ENCODE measurements at places on chromosomes 5 and 9.

DNA sequence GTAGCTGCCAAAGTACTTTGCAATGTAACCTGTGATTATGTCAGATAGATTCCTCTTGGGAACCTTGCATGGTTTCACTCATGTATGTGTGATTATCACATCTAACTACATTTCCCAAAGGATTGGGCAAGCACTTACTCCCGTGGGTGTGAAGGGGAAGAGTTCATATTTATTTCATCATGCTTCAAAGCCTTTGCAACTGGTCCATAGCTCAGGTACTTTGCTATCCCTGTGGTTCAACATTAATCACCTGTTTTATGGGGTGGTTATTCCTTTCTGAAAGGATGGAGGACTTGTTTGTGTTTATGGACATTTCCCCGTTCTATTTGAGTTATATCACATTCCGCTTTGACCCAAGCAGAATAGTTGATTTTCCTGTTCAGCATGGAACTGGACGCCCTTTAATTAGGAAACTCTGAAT, 13.6 kb upstream of the ERMP1 start:
- no peak for DNase-seq

- no peak for DNase-seq
Observed at GRCh38 chr5:178208540-178209227, 4.4 kb downstream of the HNRNPAB start.

DNA sequence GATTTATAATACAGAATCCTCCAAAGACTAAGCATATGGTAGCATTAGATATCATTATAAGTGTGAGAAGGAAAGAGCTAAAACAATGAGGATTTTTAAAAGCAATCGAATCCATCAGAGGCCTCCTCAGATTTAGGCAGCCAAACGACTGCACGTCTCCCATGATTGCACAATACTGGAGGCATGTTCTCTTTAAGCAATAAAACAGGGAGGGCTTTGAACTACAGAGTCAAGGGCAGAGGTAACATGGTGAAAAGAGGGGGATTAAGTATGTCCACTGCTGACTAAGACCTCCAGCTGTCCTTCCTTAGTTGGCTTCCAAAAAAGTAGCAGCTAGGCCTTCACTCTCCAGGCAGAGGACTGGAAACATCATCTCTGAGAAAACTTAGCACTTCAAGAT, 298.7 kb upstream of the RGMB start:
- no peak for DNase-seq

GRCh38 chr9:4923580-4924544, 61.2 kb upstream of the JAK2 start:
- no peak for DNase-seq

- DNase-seq, result no peak
Observed at GRCh38 chr5:132094393-132095076, 20.9 kb downstream of the CSF2 start.

GRCh38 chr9:7341571-7341970, 458.0 kb downstream of the DMAC1 start:
- no peak for DNase-seq

GRCh38 chr5:37776826-37777225, 63.0 kb downstream of the GDNF start:
- no peak for DNase-seq

DNA sequence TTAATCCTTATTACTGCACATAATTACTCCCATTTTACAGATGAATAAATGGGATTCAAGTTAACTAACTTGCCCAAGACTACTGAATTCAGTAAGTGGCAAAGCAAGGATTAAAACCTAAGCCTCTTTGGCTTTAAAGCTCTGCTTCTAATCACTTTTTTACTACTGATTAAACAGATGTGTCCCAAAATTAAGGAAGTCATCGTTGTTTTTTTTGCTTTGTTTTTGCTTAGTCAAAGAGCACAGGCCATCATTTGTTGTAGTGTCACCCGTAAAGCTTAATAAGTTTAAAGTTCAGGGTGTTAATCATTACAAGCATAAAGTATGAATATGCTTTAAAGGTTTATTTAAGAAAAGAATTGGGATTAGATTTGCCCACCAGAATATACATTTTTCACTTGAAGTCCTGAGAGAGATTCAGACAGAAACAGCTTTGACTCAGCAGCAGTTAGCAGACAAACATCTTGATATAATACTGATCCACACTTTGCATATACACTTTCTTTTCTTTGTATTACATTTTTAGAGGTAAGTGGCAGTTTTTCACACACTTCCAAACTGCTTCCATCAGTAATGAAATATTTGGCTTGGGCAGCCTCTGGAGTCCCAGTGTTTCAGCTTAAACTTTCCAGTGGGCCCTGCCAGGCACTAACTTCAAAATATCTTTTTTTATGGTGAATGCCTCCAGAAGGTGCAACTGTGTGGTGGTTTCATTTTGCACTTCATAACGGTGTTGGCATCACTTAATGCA, 52.7 kb downstream of the PIK3R1 start:
- no peak for DNase-seq

- no peak for DNase-seq
Observed at GRCh38 chr5:172493906-172494305, 39.6 kb upstream of the SH3PXD2B start.

DNA sequence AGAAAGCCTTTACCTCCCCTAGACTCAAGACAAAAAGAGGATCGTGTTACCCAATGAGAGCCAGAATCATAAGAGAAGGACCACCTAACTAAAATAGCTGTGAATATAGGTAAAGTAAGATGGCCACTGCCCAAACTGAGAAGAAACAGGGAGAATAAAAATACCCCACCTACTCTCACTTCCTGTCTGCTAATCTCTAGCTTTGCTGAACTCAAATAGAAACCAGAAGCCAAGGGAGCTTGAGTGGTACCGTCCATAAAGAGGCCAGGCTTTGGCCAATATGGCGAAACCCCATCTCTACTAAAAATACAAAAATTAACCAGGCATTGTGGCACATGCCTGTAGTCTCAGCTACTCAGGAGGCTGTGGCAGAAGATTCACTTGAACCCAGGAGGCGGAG, 123.0 kb upstream of the FST start:
- DNase-seq, result no peak

DNA sequence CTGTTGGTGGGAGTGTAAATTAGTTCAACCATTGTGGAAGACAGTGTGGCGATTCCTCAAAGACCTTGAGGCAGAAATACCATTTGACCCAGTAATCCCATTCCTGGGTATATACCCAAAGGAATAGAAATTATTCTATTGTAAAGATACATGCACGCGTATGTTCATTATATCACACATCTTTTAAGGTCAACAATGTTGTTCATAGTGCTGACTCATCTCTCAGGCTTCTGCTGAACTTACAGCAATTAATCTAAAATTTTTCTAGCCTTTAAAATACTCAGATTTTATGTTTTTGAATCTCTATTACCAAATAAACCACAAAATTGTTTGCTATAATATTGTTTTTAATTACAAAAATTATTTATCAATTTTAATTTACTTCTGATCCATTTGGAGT, 38.8 kb upstream of the ZNF618 start:
- DNase-seq, result no peak

GRCh38 chr5:168706655-168707069, 127.5 kb upstream of the PANK3 start:
- DNase-seq, result peak; percentile 68

DNA sequence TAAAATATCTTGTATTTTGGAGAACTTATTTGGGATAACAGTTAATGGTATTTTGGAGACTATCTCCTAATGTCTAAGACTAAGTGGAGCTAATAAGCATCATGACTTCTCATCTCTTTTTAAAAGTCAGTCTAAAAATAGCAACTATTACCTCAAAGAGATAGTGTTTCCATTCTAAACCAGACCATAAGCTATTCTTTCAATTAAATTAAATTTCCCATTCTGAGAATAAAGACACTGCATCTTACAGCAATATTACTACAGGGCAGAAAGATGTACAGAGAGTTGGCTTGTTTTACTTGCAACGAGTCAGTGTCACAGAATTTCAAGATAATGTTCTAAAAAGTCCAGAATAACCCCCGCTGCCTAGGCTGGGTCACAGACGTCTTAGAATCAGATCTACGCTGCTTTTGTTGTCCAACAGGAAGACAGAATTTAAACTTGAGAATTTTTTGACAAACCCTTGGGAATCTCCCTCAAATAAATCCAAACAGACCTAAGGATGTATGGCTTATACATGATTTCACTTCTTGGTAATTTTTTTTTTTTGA, 98.9 kb downstream of the USP20 start:
- no peak for DNase-seq

- DNase-seq, result peak; percentile 23
Observed at GRCh38 chr5:43231977-43232376, 40.0 kb downstream of the NIM1K start.

DNA sequence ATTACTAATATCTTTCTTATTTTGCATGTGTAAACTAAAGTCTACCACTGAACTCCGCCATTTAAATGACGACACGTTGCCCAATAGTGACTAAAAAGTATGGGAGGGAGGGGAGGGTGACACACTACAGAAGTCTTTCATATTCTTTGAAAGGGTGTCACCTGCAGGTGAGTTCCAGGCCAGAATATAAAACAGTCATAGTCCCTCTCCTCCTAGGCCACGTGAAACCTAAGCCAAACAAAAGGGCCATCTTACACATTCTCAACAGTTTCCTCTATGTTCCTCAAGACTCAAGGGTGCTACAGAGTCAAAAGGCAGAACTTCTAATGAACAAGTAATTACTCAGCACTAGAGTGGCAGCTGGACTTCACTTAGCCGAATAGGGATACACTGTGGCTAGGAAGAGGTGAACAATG, 6.4 kb downstream of the CEMIP2 start:
- DNase-seq, result no peak

DNA sequence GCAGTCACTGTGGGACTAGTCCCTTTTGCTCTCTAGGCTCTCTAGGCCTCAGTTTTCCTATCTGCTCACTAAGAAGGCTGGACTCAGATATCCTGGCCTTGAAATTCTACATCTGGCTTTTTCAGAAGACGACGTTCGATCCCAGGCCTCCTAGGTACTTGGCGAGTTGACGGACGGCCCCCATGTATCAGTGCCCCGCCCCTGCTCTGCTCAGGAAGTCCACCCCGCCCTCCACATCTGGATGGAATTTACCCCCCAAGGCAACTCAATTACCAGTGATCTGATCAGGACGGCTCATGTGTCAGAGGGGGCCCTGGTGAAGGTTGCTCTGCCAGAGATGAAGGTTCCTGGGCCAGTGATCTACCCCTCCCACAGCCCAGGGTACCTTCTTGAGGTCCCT, 44.1 kb upstream of the SYNPO start:
- DNase-seq, result no peak

Data from Caco-2 (cell line).